ENCODE measurements at places on chromosomes 5 and 9. TPM values are rescaled to one million over a fixed set of nuclear protein-coding genes. Genes with fewer than 3 reads are reported as not detected.

THOC3 gene
- total RNA-seq: 26.2 TPM

- DNase-seq: no peak
These were observed 113.8 kb downstream of the GADD45G start for GRCh38 chr9:89718651-89719050.

- DNase-seq: no peak
These were observed 151.7 kb upstream of the ZNF366 start for GRCh38 chr5:72658761-72659540.

ANKRD34B gene
- total RNA-seq: not detected

DNA sequence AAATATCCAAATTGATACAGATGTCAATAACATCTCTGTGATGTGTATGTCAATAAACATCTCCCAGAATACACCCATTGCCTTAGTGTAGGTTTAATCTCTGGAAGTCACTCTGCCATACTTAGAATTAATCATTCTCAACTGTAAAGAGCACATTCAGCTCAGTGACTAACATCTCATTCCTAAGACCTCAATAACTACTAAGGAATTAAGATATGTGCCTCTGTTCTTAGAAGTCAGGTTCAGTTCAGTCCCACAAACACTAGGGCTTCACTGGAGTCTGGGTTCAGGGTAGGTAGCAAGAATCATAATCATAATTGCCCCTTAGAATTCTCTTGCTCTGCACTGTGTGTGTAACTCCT, 31.7 kb downstream of the UGCG start:
- DNase-seq: no peak

- no peak for DNase-seq
These were observed 200.4 kb downstream of the ARRDC3 start for GRCh38 chr5:91182763-91183162.

GRCh38 chr9:88197781-88198340, 59.6 kb upstream of the SPATA31C2 start:
- DNase-seq: no peak

DNA sequence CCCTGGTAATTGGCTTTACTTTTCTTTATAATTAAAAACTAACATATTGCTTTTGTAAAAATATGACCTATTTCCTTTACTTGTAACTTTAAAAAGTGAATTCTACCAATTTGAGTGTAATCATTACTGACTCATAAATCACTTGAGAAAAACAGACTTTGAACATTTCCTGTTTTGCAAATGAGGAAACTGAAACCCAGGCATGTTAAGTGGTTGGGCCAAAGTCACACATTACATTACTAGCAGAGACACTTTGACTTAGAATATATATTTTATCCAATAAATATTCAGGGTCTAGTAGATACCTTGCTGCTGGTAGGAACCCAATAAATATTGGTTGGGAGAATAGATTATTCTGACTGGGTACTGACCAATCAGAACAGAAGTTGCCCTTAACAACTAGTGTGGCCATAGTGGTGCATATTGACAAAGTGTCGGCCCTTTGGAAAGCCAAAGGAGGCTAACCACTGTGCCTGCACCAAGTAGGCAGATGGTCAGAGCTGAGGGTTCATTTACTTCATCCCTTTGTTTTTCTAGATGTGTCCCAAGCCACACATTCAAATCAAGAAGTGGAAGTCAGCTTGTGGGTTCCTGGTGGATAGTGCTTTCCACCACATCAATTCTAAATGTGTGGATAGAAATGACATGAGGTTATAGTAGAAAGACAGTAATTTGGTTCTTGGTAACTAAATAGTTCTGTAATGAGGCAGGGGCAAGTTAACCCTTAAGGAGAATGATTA, 365.1 kb upstream of the RIOK2 start:
- no peak for DNase-seq

- no peak for DNase-seq
These were observed 505.1 kb downstream of the CETN3 start for GRCh38 chr5:89904442-89904841.

GRCh38 chr5:93307557-93307956, 273.5 kb downstream of the NR2F1-AS1 start:
- no peak for DNase-seq

DNA sequence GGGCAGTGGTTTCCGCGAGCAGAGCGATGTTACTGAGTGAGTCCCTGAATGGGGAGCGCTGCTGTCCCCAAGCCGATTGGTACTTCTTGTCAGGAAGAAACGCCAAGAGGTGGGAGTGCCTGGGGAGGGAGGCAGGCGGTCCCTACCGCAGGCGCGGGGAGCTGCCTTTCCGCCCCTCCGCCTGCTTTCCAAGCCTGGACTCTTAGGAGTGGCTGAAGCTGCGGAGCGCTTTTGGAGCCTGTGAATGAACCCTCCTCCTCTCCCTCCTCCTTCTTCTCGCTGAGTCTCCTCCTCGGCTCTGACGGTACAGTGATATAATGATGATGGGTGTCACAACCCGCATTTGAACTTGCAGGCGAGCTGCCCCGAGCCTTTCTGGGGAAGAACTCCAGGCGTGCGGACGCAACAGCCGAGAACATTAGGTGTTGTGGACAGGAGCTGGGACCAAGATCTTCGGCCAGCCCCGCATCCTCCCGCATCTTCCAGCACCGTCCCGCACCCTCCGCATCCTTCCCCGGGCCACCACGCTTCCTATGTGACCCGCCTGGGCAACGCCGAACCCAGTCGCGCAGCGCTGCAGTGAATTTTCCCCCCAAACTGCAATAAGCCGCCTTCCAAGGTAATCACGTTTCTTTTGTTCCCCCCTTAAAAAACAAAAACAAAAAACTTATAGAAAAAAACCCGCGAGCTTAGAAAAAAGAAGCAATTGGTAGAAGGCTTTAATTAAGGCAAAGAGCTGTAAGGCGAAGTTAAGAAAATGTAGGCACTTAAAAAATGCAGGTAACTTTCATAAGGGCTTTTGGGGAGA, at the start of gene VCAN:
TSS of gene VCAN (plus strand) at position 340 of the 808 bp plus-strand sequence. CDS start 11,775 bp downstream, outside the sequence.
- DNase-seq: no peak

- DNase-seq: no peak
These were observed 269.3 kb downstream of the DMRT2 start for GRCh38 chr9:1319436-1319835.

DNA sequence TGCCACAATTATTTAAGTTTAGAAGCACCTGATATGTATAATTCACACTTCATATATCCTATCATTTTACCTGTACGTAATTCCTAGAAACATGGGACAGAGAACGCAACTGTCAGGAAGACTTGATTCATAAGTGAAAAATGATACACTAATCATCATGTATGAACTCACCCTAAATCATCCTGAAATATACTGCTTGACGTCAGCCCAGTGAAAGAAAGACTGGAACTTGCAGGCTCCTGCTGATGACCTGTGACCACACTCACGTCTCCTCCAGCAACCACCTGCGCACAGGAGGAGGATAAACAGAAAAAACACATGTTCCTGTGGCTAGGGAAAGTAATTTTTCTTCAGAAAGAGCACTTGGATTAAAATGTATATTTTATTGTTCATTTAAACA, 169.7 kb downstream of the MPDZ start:
- no peak for DNase-seq

GRCh38 chr5:175378444-175379028, 65.4 kb downstream of the DRD1 start:
- DNase-seq: no peak

PPP3R2 gene
- total RNA-seq: not detected

DNA sequence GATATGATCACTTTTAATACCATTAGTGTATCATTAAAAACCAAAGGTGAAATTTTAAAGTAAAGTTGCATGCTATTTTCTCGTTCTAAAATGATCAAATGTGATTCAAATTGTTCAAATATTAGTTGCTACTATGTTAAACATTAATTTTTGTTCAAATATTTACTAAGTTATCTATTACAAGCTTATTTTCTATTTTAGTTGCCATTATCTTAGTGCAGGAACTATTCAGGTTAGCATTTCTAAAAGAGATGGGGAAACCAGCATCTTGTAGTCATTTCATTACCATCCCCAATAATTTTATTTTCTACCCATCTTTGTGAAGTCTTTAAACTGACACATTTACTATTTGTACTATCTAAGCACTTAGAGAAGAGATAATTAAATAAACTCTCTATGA, 166.0 kb downstream of the RFX3 start:
- no peak for DNase-seq

- DNase-seq: no peak
These were observed 90.0 kb upstream of the ZNF618 start for GRCh38 chr9:113786071-113786470.

GRCh38 chr5:41194339-41194738, 19.0 kb downstream of the C6 start:
- DNase-seq: no peak

- DNase-seq: no peak
These were observed 47.3 kb upstream of the GFPT2 start for GRCh38 chr5:180400416-180400815.

CAMK2A gene
- total RNA-seq: 2.9 TPM

- no peak for DNase-seq
These were observed 40.4 kb downstream of the LPAR1 start for GRCh38 chr9:110997847-110998246.

DNA sequence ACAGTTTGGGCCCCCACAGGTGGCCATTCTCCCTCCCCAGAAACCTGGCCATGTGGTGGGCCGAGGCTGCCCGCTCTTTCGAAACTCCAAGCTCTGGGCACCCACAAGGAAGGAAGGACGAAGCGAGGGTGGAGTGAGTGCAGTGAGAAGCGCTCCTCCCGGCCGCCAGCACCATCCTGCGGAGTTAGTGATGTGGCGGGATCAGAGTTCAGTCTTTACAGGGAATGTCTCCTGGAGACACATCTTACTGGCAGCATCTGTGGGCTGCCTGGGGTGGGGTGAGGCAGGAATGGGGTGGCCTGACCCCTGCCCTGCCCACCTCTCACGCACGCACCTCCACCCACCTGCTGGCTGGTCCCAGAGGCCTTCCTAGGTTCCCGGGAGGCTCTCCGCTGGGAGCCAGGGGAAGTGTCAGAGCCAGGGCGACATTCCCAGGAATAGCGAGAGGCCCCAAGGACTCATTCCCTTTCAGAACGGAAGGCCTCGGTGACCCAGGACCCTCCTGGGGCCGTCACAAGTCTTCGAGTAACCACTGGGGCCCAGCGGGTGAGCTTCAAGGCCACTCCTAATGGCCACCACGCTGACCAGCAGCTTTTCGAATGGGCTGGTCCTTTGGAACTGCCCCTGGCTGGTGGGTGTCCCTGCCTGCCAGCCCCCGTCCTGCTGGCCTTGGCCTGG, 5.5 kb upstream of the RNU6ATAC start:
- DNase-seq: no peak

- no peak for DNase-seq
These were observed 27.7 kb upstream of the TMOD1 start for GRCh38 chr9:97473717-97474116.

DNA sequence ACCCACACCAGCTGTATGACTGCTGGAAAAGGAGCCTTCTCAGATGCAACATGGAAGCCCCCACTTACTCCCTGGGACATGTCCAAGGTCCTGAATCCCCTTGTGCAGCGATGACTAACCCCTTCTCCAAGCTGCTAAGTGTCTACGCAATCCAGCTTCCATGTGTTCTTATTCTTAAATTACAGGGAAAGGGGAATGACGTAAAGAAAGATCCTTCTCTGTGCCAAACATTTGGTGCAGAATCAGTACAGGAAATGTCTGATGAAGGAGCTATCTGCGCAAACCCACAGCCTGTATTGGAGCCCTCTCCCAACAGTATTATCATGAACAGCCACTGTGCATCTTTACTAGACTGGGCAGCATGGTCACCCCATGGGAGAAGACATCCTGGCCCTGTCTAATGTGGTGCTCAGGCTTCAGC, 183.2 kb downstream of the FRMD3 start:
- no peak for DNase-seq

DNA sequence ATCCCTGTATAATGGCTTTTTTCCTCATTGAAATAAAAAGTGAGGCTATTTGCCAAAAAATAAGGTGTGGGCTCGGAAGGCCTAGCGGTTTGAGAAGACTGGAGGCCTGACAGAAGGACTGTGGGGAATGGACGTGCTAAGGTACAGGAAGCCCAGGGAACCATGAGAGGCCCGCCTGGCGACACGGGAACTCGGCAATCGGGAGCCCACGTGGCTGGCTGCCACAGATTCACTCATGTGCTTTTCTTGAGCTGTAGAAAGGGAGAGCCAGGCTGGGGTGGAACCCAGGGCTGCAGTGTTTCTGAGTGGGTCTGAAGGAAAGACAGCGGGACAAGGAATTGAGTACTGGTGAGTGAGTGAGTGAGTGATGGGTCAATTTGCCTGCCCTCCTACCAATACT, 11.9 kb upstream of the DDX41 start:
- no peak for DNase-seq

GRCh38 chr5:133763744-133764143, 151.4 kb upstream of the FSTL4 start:
- DNase-seq: no peak

- no peak for DNase-seq
These were observed 30.7 kb downstream of the ENHO start for GRCh38 chr9:34492051-34492450.

PCDHAC1 gene
- 1.1 TPM for total RNA-seq

DNA sequence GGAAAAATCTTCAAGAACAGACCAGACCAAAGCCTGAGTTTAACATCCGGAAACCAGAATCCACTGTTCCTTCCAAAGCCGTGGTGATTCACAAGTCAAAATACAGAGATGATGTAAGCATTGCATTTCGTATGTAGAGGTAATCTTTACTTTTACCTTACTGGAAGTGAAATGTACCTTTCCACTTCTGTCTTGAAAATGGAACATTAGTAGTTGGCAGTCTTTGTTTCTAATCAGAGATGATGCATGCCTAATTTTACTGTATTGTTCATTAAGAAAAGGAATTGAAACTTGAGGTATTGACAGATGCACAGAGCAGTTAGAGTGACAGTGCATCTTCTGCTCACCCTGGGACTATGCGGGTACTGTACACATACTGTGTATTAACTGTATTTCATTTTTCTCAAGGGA, 34.6 kb downstream of the HABP4 start:
- no peak for DNase-seq

DNA sequence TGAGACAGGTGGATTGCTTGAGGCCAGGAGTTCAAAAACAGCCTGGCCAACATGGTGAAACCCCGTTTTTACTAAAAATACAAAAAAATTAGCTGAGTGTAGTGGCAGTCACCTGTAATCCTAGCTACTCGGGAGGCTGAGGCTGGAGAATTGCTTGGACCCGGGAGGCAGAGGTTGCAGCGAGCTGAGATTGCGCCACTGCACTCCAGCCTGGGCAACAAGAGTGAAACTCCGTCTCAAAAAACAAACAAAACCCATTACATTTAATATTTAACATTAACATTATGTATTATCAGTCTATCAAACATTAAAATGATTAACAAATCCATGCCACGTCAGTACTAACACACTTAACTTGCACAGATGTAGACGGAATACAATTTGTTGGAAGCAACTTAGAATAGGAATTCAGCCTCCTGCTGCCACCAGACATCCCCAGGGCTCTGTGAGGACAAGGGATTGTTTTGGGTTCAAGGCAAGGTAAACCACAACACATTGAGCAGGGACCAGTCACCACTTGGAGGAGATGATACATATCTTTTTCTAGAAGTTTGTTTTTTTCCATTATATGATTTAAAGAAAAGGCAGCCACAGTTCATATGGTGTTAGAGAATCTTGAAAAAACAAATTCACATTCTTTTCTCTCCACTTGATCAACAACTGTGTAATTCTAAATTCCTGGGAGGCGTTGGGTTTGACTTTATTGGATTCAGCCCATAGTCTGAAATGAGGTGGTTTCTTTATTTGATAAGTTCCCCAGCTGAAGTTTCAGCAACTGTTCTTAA, 104.1 kb upstream of the BASP1 start:
- no peak for DNase-seq

- DNase-seq: no peak
These were observed 43.4 kb upstream of the SPINK5 start for GRCh38 chr5:148020257-148020988.

DNAJC21 gene
- total RNA-seq: 32.8 TPM
